Lower lobe of right lung (tissue), 2 donors: ENCODE measurements at places on chromosomes 11 and 22.

DNA sequence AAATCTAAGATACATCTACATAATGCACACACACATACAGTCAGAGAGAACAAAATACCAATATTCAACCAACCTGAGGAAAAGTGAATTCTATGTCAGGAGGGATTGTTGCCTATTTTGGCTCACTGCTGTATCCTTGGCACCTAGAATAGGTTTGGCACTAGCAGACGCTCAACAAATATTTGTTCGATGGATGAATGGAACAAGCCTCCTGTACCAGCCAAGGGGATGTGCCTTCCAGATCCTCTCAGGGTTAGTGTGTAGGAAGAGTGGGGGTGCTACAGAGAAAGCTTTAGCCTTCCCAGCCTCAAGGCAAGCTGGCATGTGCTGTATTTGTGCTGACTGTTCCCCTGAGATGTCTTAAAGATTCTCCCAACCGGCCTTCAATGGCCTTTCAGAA lies 23.3 kb upstream of the POU2AF1 start:
- H3K27ac ChIP-seq: no peak overlapping the region
- H3K27me3 ChIP-seq: no peaks in the 10 kb centered on the region
- H3K4me1 ChIP-seq: no peaks in the 10 kb centered on the region
- no peaks in the 10 kb centered on the region for H3K36me3 ChIP-seq
- no peak for DNase-seq

DNA sequence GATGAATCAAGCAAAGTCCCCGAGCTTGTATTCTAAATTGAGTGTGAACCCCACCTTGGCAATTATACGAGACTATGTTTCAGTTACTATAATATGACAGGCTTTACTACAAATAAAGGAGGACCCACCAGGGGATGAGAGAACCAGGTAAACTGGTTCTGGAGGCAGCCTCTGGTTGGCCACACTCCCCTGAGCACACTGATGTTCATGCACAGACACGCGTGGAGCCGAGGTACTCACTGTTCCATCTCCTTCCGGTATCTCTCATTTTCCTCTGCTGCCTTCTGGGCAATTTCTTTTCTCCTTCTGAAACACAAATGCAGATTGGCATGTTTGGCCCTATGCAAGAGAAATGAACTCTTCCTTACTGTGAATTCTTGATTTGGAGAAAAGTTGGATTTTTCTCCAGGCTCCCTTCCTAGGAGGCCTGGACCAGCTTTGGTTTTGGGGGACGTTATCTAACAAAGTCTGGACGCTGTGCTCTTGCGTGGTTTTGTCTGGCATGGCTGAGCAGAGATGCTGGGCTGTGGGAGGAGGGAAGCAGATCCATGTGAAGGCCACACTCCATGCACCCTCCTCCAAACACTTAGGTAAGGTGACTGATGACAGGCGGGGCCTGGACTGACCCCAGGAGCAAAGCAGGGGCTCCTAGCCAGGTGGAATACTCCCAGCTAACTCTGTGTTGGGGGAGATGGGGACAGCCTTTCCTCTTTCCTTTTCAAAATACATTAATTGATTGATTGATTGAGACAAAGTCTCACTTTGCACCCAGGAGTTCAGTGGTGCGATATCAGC lies 22.9 kb downstream of the USH1C start:
- H3K36me3 ChIP-seq: no peaks in the 10 kb centered on the region
- no peak for DNase-seq
- no peak overlapping the region for H3K27ac ChIP-seq
- no peak overlapping the region for H3K4me3 ChIP-seq
- H3K27me3 ChIP-seq: no peaks in the 10 kb centered on the region

GRCh38 chr22:25114369-25115362 lies 85.0 kb upstream of the CRYBB3 start:
- peaks cover 62% of the 10 kb centered on the region for H3K4me1 ChIP-seq
- H3K27ac ChIP-seq: peak overlapping the region; percentile 87
- no peak for DNase-seq
- peaks cover 2% of the 10 kb centered on the region for H3K27me3 ChIP-seq
- peak overlapping the region; percentile 65 for H3K4me3 ChIP-seq

GRCh38 chr11:63672936-63673539 lies 1.9 kb upstream of the ATL3 start:
- no peak overlapping the region for H3K27ac ChIP-seq
- H3K27me3 ChIP-seq: no peaks in the 10 kb centered on the region
- DNase-seq: no peak
- no peaks in the 10 kb centered on the region for H3K36me3 ChIP-seq
- no peak overlapping the region for H3K4me3 ChIP-seq

- H3K27ac ChIP-seq: no peak overlapping the region
- H3K36me3 ChIP-seq: no peaks in the 10 kb centered on the region
- no peaks in the 10 kb centered on the region for H3K27me3 ChIP-seq
- no peak overlapping the region for H3K4me3 ChIP-seq
- H3K4me1 ChIP-seq: no peaks in the 10 kb centered on the region
These were observed 1060.1 kb downstream of the NTM start for GRCh38 chr11:132430429-132431062.

GRCh38 chr11:94141511-94142307 lies 13.1 kb downstream of the PANX1 start:
- H3K27ac ChIP-seq: no peak overlapping the region
- H3K4me1 ChIP-seq: peaks cover 30% of the 10 kb centered on the region
- H3K36me3 ChIP-seq: no peaks in the 10 kb centered on the region
- DNase-seq: no peak

DNA sequence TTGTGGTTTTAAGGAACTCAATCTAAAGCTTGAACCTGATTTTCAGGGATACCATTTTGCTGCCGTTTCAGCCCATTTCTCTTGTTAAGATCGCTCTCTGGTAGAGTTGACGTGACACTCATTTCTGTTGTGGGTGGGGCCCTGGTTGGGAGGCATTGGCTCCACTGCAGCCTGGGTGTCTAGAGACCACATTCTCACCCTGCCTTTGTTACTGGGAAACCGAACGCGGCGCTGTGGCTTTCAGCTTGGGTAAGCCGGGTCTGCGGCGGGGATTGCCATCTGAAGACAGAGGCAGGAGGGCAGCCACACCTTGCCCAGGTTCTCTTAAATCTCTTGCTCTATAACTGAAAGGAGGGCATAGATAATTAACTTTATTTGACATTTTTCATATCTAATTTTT lies 3.2 kb downstream of the EHF start:
- no peaks in the 10 kb centered on the region for H3K36me3 ChIP-seq
- peak overlapping the region; percentile 42 for H3K4me3 ChIP-seq
- H3K4me1 ChIP-seq: no peaks in the 10 kb centered on the region
- no peaks in the 10 kb centered on the region for H3K27me3 ChIP-seq

DNA sequence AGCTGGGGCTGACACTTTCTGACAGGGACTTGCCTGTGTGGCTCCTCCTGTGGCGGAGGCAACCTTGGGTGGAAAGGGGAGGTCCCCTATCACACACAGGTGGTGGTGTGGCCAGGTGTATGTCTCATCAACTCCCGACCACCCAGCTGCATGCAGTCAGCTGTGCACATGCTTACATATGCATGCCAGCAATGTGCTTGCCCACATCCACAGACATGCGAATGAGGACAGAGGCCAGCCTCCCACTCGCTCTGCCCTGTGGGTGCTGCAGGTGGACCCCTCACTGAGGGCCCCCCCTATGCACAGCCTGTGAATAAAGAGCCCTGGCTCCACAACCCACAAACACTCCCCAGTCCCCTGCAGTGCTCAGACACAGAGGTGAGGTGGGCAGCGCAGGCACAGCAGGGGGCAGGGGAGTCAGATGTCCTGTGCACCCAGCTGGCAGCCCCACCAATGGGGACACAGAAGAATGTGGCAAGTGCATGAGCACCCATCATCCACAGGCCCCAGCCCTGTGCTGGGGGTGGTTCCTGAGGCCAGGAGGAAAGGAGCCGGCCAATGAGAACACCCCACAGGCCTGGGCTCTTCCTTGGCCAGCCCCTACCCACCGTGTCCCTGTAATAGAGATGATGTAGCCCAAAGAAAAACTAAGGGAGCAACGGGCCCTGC lies 9.5 kb downstream of the GNB1L start:
- H3K4me1 ChIP-seq: peaks cover 49% of the 10 kb centered on the region
- H3K27me3 ChIP-seq: no peaks in the 10 kb centered on the region
- no peak for DNase-seq

- DNase-seq: no peak
- H3K27me3 ChIP-seq: no peaks in the 10 kb centered on the region
These were observed 607 bp upstream of the ROBO4 start for GRCh38 chr11:124898263-124898680.

GRCh38 chr11:134412203-134413042 lies at the start of gene B3GAT1:
Gene B3GAT1 (minus strand): TSS chr11:134412242. CDS start chr11:134387659, 24,583 bp downstream.
- DNase-seq: no peak
- H3K27me3 ChIP-seq: peaks cover 73% of the 10 kb centered on the region
- H3K27ac ChIP-seq: no peak within 1 kb of the TSS
- no peaks in the 10 kb centered on the region for H3K36me3 ChIP-seq
- peak within 1 kb of the TSS; percentile 46 for H3K4me3 ChIP-seq
- peaks cover 14% of the 10 kb centered on the region for H3K4me1 ChIP-seq

GRCh38 chr11:19924716-19925115 lies 212.1 kb downstream of the NAV2 start:
- no peak for DNase-seq
- no peaks in the 10 kb centered on the region for H3K36me3 ChIP-seq
- H3K27me3 ChIP-seq: no peaks in the 10 kb centered on the region
- H3K4me3 ChIP-seq: no peak overlapping the region
- H3K27ac ChIP-seq: no peak overlapping the region
- H3K4me1 ChIP-seq: no peaks in the 10 kb centered on the region

GRCh38 chr11:95404370-95404769 lies 173.4 kb upstream of the SESN3 start:
- H3K27ac ChIP-seq: no peak overlapping the region
- H3K36me3 ChIP-seq: no peaks in the 10 kb centered on the region
- DNase-seq: no peak
- no peaks in the 10 kb centered on the region for H3K4me1 ChIP-seq

DNA sequence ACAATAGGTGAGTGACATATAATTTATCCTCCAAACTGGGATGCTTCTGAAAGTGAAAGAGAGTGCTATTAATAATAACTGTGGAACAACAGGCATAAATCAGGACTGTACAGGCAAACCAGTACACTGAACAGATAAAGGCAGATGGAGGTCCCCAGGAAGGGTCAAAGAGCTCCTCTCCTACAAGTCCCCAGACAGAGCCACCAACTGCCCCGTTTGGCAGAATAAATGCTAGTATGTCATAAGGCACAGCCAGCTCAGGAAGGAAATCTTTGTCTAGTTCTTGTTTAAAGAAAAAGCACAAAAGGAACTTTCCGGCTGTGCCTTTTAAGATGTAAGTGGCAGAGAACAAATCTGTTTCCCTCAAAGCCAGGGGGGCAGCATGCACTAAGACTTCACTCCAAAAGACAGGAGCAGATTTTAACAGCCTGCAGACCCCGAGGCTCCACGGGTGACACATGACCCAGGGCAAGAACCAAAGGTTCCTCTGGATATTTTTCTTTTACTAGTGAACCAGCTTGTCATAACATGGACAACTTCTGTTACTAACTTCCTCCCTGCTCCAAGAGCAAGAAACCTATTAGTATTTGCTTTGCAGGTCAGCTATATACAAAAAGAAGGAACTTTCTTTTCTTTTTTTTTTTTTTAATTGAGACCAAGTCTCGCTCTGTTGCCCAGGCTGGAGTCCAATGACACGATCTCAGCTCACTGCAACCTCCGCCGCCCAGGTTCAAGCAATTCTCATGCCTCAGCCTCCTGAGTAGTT lies 50.2 kb downstream of the MYH9 start:
- peak overlapping the region; percentile 90 for H3K27ac ChIP-seq
- no peak for DNase-seq
- no peak overlapping the region for H3K4me3 ChIP-seq
- H3K4me1 ChIP-seq: peaks cover 100% of the 10 kb centered on the region
- H3K36me3 ChIP-seq: peaks cover 98% of the 10 kb centered on the region
